NCI-H2171 treated with DMSO at 0.1 percent for 48 hours (cell line): ENCODE measurements at places on chromosomes 7 and 10.

DNA sequence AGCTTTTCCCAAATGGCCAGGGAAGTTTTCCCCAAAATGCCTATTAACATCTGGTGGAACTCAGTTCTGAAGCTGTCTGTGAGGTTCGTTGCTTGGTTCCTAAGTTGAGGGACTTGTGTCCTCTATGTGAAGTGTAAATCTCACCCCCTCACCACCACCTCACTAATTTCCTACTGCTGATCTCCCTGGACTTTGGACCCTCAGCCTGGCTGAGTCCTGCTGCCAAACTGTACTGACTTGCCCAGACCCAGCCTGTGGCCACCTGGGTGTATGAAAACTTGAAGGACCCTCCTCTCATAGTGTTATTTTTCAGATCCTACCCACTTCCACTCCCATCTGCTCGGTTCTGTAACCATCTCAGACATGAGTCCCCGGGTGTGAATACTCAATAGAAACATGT lies 94.9 kb downstream of the MET start:
- DNase-seq = no peak

DNA sequence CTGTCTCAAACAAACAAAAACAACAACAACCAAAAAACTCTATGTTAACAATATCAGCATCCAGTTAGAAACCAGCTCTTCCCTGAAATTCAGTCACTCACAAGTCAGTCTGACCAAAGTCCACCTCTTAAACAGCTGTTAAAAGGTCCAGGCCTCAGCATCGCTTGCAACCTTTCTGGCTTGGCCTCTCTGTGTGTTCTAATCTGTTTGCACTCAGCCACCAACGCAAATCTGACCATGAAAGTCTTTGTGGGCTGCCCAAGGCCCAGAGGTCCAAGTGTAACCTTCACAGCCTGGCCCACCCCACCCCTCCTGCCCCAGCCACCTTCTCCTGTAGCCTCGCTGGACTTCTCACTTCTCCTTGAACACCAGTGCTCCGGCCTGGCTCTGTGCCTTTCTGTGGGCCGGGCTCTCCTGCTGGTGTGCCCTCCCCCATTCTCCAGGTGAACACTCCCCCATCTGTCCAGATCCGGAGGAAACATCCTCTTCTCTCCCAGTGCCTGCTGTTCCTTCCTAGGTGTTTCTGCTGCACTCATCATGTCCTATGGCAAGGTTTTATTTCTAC lies 72.2 kb upstream of the EFCAB10 start:
- DNase-seq = peak; percentile 56

DNA sequence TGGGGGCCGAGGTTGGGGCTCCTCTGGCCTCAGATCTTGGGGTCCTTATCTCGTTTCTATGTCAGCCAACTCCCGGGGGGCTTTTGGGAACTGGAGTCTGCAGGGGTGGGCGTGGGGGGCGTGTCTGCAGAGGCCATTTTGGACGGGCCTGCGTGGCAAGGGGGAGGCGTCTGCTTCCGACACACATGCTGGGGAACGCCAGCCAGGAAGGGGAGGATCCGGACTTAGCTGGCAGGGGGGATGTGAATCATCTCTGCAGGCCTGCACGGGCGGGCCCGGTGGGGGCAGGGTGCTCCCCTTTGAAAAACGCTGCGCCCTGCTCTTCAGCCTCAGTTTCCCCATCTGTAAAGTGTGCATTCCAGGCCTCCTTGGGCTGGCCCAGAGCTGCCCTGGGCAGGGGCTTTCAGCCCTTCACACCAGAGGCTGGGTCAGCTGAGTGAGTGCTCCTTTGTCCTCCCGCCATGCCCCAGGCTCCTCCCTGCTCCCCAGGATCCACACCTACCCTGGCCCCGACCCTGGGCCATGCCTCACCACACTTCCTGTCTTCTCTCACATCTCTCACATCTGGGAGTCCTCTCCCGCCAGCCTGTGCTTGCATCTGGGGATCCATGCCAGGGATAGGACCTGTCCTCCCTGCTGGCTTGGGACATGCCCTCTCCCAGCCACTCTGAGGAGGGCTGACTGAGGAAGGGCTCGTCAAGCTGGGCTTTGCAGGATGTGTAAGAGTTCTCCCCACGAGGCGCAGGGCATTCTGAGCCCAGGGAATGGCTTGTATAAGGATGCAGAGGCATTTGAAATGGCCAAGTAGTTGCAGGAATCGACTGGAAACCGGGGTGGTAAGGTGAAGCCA lies 172.6 kb upstream of the TNRC18 start:
- DNase-seq = no peak

- no peak for DNase-seq
These were observed 130.9 kb downstream of the KCNMA1 start for GRCh38 chr10:77506517-77507200.

DNA sequence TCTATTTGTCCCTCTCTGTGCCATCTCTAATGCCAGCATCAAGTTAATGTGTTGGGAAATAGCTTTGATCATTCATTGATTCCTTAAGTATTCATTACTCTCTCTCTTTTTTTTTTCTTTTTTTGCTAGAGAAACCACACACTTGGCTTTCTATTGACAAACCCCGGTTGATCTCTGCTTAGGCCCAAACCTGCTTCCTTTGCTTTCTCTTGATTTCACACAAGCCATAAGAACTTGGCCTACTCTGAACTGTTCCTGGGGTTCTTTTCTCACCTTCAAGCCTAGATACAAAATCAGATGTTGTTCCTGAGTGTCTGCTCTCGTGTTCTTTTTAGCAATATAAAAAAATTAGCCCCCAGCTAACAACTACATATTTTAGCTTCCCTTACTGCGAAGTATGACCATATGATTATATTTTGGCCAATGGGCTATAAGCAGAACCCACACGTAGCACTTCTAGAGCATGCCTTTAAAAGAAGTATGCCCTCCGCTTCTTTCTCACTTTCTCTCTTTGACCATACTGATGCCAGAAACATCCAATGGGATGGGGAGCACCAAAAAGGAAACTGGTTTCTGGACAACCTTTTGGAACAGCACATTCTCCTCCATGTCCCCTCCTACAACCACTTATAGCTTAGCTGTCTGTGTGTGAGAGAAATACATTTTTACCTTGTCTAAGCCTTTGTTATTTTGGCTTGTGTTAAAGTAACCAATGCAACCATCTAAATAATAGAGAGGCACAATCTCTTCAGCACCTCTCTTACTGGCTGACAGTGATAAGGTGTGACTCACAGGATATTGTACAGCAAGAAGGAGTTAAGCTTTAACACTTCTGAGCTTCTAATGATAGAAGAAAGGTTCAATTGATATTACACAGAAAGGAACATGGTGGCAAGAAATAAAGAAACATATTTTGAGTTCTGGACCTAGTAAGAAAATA lies 96.6 kb upstream of the LRRN3 start:
- no peak for DNase-seq

GRCh38 chr7:27204851-27205322 lies 5.0 kb upstream of the HOXA13 start:
- no peak for DNase-seq

GRCh38 chr10:71397296-71398212 lies 834 bp downstream of the CDH23 start:
- peak; percentile 7 for DNase-seq

DNA sequence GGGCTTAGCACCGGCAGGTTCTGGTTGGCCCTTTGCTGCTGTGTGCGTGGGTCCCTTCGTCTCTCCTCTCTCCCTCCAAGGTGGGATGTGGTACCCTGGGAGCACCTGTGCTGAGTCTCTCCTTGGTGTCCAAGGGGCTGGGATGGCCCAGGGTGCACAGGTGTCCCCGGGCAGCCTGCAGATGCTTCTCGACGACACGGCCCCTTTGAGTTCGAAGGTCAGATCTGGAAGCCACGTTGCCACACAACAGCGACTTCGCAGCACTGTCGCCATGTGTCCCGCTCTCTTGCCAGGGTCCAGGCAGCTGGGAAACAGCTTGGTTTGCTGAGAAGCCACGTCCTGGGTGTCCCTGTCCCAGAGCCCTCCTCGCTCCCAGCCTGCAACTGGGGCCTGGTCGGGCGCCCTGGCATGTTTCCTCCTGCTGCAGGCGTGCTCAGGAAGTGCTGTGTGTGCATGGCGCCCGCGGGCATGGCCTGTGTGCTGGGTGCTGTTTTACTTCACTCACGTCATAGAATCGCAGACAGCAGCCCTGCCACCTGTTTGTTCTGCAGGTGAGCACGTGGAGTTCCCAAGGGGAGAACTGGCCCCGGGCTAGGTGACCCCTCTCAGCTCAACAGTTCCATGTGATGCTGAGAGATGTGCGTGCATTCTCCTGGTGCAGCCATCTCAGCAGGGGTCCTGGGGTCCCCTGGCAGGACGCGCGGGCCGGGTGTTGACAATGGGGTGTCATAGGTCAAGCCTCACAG lies 70.9 kb downstream of the DNAJB6 start:
- DNase-seq = no peak

- DNase-seq = no peak
These were observed 361.7 kb downstream of the GPAM start for GRCh38 chr10:111821871-111822270.

- no peak for DNase-seq
These were observed 1.4 kb downstream of the BTAF1 start for GRCh38 chr10:91925022-91925320.

DNA sequence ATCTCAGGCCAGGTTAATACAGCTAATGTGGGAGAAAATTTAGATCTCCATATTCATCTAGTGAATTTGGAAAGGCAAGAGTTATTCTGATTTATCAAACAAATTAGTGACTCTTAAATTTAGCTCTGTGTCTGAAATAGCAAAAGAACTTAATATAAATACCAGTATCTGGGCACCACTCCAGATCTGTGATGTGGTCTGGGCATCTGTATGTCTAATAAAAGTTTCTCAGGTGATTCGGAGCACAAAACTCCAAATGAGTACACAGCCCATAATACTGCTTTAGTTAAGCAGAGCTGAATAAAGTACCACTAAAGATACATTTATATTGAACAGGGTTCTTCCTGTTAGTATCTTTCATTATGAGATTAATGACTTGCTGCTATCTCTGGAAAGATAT lies 261.4 kb downstream of the BAMBI start:
- no peak for DNase-seq

DNA sequence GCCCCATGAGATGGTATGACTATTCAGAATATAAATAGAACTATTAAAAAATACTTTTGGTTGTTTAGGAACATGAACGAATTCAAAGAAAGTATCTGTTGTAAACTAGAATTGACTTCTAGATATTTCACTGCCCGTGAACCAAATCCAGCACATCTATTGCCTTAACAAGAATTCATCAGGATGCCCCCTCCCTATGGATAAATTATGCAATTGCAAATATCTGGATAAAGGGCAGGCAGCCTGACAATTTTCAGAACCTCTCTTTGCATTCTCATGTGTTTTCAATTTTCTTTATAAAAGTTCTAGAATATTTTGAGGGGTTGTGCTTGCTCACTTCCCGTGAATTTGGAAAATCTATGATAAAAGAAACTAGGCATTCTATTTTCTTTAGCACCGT lies 822.1 kb upstream of the SORCS1 start:
- DNase-seq = no peak

- no peak for DNase-seq
These were observed 614.2 kb upstream of the FOXK1 start for GRCh38 chr7:4067874-4068273.

GRCh38 chr10:83612050-83612449 lies 527.3 kb upstream of the GHITM start:
- no peak for DNase-seq

DNA sequence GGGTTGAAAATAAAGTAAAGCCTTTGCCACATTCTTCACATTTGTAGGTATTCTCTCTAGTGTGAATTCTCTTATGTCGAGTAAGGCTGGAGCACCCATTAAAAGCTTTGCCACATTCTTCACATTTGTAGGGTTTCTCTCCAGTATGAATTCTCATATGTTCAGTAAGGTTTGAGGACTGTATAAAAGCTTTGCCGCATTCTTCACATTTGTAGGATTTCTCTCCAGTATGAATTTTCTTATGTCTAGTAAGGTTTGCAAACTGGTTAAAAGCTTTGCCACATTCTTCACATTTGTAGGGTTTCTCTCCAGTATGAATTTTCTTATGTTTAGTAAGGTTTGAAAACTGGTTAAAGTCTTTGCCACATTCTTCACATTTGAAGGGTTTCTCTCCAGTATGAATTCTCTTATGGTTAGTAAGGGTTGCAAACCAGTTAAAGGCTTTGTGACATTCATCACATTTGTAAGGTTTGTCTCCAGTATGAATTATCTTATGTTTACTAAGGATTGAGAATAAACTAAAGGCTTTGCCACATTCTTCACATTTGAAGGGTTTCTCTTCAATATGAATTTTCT lies 41.4 kb downstream of the ZNF680 start:
- DNase-seq = no peak

GRCh38 chr7:600149-601035 lies 80.7 kb upstream of the PDGFA start:
- no peak for DNase-seq

- DNase-seq = no peak
These were observed 35.5 kb upstream of the NCAPG2 start for GRCh38 chr7:158740013-158740656.

- DNase-seq = peak; percentile 44
These were observed 108.4 kb upstream of the ZMIZ1 start for GRCh38 chr10:78960316-78960800.

DNA sequence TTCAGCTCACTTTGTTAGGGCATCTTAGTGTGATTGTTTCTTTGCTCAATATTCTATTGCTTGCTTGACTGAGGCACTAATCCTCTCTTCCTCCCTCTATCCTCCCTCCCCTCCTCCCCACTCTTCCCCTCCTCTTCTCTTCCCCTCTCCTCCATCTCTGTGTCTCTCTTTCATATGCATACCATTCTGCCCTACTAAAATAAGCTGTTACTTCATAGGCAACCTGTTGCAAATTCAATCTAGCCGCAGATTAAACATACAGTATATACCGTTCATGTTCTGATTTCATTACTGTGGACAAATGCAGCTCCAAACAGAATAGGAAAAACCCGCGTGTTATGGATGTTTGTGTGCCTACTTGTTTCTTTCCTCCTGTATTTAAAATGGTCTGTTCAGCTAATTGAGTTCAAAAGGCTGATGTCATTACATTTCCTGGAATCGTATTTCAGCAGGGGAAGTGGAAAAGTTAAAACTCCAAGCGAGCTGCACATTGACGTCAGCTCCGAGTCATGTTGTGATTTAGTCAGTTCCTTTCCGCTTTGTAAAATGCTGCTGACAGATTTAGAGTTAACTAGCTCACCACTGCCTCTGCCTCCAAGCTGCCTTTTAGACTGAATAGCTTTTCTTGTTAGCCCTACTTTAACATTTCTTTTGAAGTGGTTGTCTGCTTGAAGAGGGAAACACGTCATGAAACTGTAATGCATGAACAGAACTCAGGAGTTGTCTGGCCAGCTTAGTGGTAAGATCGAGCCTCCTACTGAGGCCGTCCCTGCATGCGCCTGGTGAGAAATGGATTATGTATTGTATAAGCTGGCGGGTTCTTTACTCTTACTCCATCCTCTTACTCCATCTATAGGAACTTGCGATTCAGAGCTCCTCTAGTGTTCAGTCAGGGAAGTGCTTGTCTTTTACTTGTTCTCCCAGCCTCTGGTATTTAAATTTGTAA lies 69.0 kb downstream of the CREM start:
- DNase-seq = peak; percentile 72

- peak; percentile 20 for DNase-seq
These were observed 258.9 kb upstream of the NPY start for GRCh38 chr7:24025094-24025493.
